Cerebellar cortex (tissue), 1 donor: ENCODE measurements at places on chromosomes 6 and 20.

GRCh38 chr6:42418724-42419123, 33.0 kb downstream of the TRERF1 start:
- DNase-seq = no peak

- DNase-seq = no peak
These were observed 329.3 kb downstream of the NRN1 start for GRCh38 chr6:5677219-5678000.

GRCh38 chr6:14288910-14289309, 171.3 kb downstream of the CD83 start:
- DNase-seq = no peak

DNA sequence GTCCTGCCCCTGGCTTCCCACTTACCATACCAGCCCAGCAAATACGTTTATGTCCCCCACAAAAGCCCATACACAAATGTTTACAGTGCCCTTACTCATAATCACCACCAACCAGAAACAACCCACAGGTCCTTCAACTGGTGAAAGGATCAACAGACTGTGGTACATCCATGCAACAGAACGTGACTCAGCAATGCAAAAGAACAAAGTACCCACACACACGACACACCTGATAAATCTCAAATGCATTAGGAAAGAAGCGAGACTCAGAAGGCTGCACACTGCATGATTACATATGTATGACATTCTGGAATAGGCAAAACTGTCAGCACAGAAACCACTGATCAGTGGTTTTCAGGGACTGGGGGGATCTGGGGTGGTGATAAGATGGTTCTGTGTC, 20.5 kb downstream of the NCR2 start:
- no peak for DNase-seq

DNA sequence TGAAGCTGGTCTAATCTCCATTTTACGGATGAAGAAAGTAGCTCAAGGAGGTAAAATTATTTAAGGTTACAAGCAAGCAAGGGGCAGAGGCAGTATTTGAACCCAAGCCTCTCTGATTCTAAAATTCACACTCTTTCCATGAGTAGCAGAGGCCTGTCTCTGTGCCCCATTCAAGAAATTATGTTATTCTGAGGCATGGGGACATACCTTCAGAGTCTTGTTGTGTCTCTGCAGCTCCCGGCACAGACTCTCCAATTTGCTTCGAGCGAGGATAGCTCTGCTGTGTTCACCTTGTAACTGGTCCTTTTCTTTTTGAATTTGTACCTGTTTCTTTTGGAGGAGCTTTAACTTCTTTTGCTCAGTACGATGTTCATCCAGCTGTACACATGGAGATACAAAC, 21.5 kb downstream of the TXLNB start:
- DNase-seq = no peak

- no peak for DNase-seq
These were observed 555.6 kb downstream of the CD83 start for GRCh38 chr6:14673201-14673600.

DNA sequence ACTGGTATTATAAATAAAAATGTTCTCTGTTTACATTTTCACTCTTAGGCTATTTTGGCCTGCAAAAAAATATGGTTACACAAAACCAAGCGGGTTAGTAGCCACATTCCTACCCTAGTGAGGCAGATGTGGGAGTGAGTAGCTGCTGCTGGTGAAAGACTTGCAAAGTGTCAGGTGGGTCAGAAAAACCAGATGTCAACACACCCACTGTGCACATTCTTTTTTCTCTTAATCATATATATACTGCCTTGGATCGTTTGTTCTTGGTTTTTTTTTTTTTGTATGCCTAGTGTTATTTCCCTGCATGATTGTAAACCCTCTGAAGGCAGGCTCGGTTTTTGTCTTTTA, 68.0 kb upstream of the TFB1M start:
- DNase-seq = no peak

DNA sequence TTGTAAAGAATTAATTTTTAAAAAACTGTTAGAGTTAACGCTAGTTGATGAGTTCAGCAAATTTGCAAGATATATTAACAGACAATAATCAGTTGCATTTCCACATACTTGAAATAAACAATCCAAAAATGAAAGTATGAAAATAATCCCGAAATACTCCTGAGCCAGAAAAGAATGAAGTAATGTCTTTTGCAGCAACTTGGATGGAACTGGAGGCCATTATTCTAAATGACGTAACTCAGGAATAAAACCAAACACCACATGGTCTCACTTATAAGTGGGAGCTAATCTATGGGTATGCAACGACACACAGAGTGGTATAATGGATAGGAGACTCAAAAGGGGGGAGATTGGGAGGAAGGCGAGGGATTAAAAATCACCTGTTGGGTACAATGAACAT, 872.9 kb upstream of the GJE1 start:
- no peak for DNase-seq

DNA sequence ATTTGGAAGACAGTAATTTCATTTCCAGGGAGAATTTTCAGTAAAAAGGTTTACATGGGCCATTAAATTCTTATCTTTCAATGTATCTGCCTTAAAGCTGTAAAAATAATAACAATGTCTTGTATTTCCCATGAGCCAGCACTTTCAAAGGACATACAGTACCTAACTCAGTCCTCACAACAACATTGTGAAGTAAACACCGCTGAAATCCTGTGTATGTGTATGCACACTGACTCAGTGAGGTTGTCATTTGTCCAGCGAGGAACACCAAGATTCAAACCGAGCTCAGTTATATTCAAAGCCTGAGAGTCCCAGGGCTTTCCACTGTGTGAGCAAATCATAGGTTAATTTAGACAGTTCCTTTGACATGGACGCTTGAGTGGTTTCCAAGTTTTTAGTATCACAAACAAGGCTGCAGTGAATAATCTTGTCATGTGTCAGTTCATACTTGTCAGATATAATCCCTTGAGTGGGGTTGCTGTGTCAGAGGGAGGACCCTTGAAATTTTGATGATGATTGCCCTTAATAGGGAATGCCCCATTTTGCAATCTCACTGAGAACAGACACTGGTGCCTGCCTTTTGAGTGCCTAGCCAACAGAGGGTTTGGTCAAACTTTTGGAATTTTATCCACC, 50.0 kb upstream of the SLC22A23 start:
- DNase-seq = no peak

DNA sequence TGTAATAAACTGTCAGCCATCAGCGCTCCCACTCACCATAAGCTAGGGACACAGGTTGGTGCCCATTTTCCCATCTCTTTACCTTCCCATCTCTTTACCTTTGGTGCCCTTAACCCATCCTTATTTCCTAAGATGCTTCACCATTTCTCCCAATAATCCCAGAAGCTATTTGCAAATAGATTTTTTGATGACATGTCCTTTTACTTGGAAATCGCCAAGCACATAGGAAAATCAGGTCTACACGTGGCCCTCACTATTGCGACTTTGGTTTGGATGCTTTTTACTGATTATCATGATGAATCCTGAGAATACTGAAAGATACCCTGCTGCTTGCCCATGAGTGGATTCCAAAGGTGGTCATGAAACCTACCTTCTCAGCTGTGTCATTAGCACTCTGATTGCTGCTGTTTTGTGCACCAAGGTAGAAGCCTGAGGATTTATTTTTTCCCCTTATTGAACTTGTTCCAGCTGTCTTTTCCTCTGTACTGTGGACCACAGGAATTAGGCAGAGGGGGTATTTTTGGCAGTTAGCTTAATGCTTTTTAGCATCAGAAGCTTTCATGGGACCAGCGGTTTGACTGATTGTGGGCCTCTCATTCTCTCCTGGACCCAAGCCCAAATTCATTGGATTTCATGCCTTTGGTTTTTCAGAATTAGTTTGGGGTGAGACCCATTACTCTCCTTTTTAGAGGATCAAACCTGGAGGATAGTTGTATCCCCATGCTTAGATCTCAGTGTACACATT, 229.6 kb upstream of the RIN2 start:
- DNase-seq = no peak

DNA sequence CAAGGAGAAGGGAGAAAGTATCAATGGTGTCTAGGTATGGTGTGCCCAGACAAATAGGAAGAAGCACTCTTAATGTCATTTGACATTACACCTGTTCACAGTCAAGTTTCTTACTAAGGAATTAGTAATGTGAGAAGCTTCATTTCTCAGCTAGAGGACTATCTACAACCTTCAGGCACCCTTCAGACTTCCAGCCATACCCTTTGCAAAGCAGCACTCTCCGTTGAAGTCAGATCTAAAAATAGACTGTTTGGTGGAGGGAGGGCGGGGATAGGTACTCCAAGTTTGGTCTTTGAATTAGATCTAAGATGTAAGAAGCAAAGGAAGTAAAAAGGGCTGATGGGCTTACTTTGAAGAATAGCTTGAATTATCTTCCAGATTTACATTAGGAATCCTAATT, 311.1 kb downstream of the SLC35F1 start:
- no peak for DNase-seq

GRCh38 chr6:40509086-40509485, 78.1 kb downstream of the LRFN2 start:
- DNase-seq = no peak

DNA sequence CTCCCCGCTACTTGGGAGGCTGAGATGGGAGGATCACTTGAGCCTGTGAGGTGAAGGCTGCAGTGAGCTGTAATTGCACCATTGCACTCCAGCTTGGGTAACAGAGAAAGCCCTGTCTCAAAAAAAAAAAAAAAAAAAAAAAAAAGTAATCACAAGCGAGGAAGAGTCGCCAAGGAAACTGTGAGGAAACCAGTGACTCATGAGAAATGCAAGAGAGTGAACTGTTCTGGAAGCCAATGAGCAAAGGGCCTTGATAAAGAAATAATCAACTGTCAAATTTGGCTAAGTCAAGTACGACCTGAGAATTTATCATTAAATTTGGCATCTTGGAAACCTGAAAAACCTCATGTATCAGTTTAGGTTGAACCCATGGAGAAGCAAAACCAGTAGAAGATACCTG, 16.1 kb upstream of the LAMP5 start:
- DNase-seq = no peak

DNA sequence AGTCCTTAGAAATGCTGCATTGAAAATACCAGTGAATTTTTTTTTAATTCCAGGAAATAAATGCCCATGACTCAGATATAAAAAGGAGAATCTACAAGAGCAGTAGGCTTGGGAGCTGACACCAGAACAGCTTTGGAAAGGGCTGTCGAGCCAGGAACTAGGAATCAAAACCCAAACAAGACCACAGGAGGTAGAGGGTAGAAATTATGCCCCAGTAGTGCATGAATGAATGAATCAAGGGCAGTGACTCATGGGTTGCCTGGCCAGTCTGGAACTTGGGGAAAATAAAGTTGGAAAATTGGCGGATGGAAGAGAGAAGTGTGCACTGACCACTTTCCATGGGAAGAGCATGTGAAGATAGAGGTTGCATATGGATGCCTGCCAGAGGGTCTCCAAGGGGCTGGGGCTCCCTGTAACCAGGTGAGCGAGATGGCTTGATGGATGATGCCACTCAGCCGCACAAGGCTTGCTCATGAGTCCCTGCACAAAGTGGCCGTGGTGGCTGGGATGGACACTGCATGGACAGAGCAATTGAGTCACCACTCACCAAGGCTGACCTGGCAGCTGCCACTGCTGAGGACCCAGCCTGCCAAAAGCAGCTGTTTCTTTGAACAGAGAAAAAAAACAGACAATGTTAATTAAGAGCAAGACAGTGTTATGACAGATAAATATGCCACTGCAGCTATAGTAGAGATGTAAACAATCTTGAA, 15.2 kb upstream of the MCCD1 start:
- DNase-seq = no peak

DNA sequence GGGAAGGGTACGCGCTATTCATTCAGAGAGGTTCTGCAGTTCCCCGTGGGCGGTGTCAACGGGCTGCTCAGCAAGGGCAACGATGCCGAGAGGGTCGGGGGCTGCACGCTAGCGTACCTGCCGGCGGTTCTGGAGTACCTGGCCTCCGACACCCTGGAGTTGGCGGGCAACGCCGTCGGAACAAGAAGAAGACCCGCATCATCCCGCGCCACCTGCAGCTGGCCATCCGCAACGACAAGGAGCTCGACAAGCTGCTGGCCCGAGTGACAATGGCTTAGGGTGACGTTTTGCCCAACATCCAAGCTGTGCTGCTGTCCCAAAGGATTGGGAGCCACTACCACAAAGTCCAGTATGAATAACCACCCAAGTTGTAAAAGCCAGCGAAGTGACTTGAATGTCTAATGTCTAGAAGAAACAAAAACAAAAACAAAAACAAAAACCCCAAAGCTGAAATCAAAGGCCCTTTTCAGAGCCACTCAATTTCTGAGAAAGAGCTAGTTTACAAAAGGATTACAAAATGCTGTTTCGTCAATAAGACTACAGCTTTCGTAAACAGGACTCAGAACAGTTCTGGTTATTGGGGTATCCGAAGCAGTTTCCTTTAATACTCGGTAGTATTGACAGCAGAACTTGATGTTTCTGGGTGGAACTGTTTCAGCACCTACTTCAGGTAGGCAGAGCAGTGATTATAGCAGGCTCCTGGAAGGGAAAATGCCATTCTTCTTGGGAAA, 21.9 kb upstream of the SLC17A4 start:
- no peak for DNase-seq

DNA sequence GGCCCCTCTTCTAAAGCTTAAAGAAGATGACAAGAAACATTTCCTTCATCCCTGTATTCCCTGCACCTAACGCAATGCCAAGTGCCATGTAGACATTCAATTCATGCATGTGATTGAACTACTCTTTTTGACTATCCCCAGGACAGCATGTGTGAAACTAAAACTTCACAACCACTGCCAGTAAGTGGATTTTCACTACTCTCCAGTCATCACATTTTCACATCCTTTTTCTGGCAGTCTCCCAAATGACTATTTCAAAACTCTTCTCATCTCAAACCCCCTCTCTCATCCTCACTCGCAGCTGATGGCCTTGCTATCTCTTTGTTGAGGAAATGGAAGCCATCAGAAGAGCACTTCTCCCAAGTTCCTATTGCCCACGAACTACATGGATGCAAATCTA, 122.6 kb downstream of the OPRM1 start:
- no peak for DNase-seq

- no peak for DNase-seq
These were observed 829.7 kb upstream of the CITED2 start for GRCh38 chr6:140204154-140204553.

DNA sequence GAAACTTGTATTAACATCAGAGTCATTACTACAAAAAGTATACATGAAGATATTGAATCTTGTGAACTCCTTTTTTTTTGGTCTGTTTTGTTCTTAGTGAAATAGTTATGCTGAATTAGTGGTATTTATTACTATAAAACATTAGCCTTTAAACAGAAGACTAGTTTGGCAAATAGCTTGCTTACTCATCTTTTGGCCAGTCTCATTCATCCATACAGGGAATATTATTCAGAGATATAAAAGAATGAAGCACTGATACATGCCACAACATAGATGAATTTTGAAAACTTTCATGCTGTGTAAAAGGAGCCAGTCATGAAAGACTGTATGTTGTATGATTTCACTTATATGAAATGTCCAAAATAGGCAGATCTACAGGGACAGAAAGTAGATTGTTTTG, 205.9 kb downstream of the ZFAND3 start:
- no peak for DNase-seq
